ENCODE measurements at places on chromosomes 13 and 19.
A peak's percentile ranks its signal among the peaks of the same experiment; 100 is the strongest.

GRCh38 chr13:40994581-40995230 lies 24.4 kb downstream of the ELF1 start:
- no peak for DNase-seq

- no peak for DNase-seq
Measured at GRCh38 chr13:30178976-30179375, 128.4 kb downstream of the KATNAL1 start.

DNA sequence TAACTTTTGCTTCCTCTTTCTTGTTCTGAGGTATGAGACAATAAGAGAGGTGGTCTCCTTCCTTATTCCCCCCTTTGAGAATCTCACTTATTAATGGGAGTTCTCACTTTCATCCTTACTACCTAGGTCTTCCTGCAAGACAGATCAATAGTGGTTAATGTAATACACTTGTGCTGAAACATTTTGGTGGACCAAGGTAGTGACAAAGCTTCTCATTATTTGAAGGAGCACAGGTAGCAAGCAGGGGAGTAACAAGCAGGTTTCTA lies 17.9 kb downstream of the ZNF700 start:
- no peak for DNase-seq

DNA sequence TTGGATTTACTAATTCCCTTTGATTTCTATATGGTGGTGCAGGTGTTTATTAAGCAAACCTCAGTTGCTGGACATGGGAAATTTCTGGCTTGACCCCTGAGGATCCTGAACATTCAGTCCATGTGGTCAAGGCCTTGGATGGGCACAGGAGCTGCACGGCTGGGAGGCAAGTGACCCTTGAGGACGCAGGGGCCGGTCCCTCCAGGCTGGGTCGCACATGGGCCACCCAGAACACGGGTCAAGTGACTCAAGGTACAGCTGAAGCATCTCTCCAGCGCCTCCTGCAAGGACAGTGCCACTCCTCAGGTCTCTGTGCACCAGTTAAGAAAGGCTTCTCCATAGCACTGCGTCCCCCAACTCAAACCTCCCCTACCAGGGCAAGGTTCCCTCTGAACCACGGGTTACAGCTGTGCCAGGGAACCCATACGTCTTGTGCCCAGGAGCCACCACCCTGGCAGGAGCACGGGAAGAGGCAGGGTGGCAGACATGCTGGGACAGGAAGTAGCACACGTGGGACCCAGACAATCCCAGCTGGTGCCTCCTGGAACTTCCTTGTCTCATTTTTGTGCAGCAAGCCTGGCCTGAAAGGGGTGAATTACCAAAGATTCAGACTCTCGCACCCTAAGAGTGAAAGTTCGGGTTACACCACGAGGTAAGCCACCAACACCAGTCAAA lies 93.1 kb downstream of the SPACA7 start:
- DNase-seq: no peak

GRCh38 chr13:97322740-97323342 lies 100.7 kb downstream of the MBNL2 start:
- no peak for DNase-seq

DNA sequence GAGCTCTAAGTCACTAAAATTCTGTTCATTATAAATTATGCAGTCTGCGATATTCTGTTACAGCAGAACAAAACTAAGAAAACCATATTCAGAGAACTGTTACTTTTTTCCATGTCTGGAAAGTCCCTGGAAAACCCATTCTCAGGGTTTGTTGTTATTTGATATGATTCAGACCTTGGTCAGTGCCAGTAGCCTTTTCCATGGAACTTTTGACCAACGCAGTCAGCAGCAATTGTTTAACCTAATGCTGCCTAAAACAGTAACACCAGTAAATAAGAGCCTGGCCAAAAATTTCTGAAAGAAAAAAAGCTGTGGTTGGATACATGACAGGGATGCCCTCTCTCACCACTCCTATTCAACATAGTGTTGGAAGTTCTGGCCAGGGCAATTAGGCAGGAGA lies 402.7 kb downstream of the TBC1D4 start:
- DNase-seq: no peak

DNA sequence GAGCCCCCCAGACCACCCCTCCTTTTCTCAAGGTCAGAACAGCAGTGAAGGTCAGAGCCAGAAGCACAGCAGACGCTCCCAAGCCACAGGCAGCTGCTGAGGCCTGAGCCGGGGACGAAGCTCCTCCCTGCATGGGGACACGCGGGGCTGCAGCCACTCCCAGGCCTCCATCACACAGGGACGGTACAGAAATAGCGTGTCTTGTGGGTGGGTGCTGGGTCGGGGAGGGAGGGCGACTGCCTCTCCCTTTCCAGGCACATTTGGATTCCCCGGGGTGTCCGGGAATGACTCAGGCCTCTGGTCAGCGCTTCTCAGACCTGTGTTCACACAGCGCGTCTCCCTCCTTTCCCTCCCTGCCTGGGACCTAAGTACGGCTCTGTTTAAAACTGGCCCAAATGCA lies 33.2 kb downstream of the RASA3 start:
- no peak for DNase-seq

GRCh38 chr13:73571376-73571775 lies 512.6 kb downstream of the KLF5 start:
- DNase-seq: no peak

- DNase-seq: no peak
Measured at GRCh38 chr13:112727581-112727980, 37.7 kb downstream of the ATP11A start.

GRCh38 chr13:46086421-46086922 lies 18.4 kb downstream of the CPB2 start:
- no peak for DNase-seq

DNA sequence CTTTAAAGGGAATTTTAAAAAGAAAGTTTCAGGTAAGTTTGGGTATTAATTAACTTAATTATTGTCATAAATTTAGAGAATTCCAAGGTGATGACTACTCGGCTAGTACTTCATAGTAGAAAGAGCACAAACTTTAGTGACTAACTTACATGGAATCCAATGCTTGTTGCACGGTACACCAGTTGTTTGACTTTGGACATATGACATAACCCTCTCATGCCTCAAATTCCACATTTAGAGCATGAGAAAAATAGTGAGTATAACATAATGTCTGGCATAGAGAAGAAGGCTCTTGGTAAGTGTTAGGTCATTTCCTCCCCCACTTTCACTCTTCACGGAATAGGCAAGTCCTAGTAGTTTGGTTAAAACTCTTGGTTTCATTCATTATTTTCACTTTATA lies 1249.4 kb upstream of the SLC10A2 start:
- DNase-seq: no peak

DNA sequence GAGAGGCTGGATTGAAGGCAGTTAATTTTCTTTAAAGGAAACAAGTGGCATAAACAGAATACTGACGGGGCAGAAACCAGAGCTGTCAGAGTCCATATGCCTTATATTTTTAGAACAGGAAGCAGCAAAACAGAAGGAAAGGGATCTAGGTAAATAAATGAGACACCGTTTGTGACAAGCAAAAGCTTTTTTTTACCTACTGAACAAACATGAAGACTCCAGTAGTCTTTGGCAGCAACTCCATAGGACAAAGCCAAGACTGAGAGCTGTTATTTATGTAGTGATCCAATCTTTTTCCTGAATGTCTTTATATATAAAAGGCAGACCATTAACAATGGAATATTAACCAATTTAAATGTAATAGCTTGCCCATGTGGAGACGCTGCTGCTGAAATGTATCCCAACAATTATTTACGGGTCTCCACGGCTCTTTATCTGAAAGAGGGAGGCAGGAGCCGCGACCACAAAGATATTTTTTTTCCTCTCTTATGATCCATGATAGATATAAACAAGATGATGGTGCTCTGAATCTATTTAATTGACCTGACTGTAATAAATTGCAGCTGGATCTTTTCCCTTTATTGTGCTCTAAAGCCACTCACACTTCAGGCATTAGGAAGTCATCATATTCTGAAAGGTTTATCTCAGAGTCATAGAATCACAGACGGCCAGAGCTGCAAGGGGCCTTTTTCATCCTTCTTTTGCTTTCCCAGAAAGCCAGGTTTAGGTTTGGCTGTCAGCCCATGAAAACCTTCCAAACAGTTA lies 687.8 kb downstream of the EFNB2 start:
- DNase-seq: no peak

DNA sequence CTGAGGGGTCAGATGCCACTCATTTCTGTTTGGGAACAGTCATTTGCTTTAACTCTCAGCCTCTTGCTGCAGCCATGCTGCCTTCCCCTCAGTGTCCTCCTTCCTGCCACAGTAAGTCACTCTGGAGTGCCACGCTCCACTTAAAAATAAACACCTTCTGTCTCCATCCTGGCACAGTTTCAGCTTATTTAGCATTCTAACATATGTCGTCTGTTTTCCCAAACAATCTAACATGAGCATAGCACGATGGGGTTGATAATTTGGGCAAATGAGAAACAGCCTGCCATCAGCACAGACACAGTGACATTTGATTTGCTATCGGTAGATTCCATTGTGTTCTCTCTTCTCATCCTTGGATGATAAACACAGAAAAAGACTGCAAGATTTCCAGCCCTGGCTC lies 768.6 kb downstream of the UQCRFS1 start:
- no peak for DNase-seq

GRCh38 chr19:9584073-9584833 lies at the start of gene ZNF121:
Gene ZNF121 (minus strand): TSS chr19:9584504. CDS start chr19:9568097, 16,407 bp downstream.
- DNase-seq: peak; percentile 74

- DNase-seq: peak; percentile 41
Measured at GRCh38 chr13:40026741-40027140, 371.3 kb downstream of the COG6 start.

- no peak for DNase-seq
Measured at GRCh38 chr13:75353781-75354193, 128.2 kb downstream of the TBC1D4 start.

GRCh38 chr19:5191091-5191490 lies 149.5 kb downstream of the PTPRS start:
- DNase-seq: no peak

- DNase-seq: no peak
Measured at GRCh38 chr19:21135433-21135832, 6.4 kb upstream of the ZNF431 start.

GRCh38 chr19:3186160-3186688 lies 494 bp downstream of the NCLN start:
- no peak for DNase-seq

DNA sequence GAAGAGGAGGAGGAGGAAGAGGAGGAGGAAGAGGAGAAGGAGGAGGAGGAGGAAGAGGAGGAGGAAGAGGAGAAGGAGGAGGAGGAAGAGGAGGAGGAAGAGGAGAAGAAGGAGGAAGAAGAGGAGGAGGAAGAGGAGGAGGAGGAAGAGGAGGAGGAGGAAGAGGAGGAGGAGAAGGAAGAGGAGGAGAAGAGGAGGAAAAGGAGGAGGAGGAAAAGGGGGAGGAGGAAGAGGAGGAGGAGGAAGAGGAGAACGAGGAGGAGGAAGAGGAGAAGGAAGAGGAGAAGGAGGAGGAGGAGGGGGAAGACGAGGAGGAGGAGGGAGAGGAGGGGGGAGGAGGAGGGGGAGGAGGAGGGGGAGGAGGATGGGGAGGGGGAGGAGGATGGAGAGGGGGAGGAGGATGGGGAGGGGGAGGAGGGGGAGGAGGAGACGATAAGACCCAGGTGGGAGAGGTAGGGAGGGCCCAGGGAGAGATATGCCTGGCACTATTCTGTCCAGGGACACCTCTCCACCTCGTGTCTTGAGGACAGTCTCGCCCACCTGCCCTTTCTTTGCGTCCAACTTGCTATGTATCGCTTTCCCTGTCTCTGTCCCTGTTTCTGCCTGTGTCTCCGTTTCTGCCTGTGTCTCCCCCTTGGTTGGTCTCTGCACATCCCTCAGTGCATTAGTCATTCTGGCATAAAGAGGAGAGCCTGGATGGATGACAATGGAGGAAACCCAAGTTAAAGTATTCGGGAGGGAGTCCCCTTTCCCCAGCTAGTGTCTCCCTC lies 7.1 kb upstream of the KLK5 start:
- DNase-seq: no peak

DNA sequence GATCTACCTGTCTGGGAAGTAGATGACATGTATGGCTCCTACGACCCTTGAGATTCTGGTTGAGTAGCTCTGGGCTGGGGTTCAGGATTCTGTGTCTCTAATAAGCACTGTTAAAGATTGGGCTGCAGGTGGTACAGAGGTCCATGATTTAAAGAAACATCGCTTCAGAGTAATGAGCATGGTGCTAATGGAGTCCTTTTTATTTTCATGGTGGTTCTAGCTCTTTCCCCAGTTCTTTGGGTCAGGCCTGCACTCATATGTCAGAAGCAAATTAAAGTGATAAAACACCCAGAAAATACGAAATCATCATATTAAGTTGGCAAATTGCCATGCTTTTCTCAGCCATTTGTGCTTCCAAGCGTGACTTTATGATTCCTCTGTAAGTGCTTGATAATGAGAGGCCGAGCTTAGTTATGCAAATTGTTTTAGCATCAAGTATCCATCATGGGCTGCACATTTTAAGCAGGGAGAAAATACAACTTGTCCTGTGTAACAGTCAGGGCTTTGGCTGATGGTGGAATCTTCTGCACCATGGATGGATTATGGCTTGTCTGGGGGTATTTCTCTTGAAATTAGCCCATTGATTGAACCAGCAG lies 45.1 kb downstream of the MTUS2 start:
- DNase-seq: no peak

- DNase-seq: no peak
Measured at GRCh38 chr19:35736913-35737886, 5.1 kb downstream of the IGFLR1 start.

DNA sequence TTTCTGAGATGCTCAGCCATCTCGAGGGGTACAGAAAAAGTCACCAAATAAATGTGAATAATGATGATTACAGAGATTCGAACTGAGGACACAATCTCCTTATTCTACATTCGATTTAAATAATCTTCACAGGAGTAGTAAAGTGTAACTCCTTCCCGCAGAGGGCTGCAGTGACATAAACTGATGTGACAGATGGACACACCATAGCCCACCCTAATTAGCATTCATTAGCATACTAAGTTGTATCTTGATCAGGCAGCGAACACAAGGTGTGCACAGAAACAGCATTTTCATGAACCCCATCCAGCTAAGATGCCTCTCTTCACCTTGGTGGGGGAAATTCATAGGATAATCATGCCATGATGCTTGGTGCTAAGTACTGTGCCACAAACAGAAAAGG lies 83.0 kb downstream of the TNFSF11 start:
- no peak for DNase-seq

DNA sequence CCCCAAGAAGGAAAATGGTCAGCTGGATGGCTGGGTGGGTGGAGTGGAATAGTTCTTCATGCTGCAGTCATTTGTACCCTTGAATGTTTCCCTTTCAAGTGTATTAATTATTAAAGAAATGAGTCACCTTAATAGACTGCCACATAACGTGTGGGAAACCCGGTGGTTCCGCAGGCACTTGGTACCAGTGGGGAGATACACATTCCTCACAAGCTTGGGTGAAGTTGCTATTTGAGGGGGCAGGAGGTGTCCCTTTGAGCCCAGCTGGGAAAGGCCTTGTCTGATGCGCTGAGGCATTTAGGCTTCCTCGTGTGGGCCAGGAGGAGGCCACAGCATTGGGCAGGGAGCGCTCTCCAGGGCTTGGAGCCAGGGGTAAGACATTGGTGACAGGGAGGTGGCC lies 57.7 kb downstream of the ATP8A2 start:
- DNase-seq: no peak

- no peak for DNase-seq
Measured at GRCh38 chr13:24671386-24672113, 8.7 kb upstream of the ATP12A start.
